ENCODE measurements at places on chromosomes 1 and 21.

DNA sequence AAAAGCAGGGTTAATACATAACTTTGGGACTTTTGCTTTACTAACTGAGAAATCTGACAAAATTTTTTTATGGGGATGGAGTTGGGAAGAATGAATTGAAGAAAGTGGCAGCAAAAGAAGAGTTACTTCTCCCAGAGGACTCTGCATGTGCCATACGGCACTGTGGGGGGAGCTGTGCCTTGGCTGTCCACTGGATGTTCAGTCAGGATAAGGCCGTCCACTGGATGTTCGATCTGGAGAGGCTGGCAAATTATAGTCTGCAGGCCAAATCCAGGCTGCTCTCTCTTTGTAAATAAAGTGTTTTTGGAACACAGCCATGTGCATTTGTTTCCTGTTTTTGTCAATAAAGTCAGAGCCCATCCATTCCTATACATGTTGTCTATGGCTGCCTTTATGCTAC is 4.5 kb upstream of the MAP3K7CL start:
- DNase-seq, result no peak

DNA sequence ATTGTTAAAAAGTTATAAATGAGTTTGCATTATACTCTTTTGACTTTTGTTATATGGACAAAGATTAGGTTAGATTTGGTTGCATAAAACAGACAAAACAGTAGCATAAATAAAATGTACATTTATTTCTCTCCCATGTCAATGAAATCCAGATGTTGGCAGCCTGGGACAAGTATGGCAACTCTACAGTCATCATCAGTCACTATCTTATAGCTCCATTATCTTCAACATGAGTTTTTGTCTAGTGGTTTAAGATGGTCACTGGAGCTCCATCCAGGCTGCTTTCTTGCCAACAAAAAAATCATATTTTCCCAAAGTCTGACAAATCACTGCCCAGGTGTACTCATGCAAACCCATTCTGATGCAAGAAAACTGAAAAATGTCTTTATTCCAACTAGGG is 83.8 kb downstream of the CD58 start:
- DNase-seq, result no peak

- no peak for DNase-seq
Observed at GRCh38 chr21:31107871-31108270, 69.6 kb upstream of the KRTAP19-8 start.

DNA sequence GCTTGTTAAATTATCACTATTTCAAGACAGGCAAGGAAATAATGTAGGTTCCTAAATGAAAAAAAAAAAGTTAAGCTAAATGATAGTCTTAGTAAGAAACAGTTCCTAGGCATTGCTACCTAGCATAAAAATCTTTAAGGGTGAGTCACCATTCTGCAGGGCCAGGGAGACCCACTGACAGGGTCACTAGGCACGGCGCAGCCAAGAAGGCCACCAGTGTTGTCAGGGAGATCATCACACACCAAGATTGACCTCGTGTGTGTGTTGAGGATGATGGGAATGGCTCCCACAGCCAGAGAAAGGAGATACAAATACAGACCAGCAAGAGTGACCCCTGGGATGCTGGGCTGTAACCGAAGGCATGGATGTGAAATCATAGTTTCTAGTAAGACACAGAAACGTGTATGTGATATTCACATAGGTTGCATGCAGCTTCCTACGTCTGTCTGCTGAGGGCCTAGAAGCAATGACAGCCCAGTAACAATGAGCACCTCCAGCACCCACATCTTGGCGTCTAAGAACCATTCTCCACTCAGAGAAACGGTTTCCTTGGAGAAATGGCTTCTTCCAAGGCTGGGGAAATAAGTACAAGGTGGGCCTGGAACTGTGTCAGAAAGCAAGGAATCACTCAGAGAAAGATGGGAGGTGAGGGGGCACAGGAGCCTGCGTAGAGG is 29.1 kb downstream of the RIPK4 start:
- DNase-seq, result no peak

- no peak for DNase-seq
Observed at GRCh38 chr1:235503403-235504121, 690 bp downstream of the B3GALNT2 start.

DNA sequence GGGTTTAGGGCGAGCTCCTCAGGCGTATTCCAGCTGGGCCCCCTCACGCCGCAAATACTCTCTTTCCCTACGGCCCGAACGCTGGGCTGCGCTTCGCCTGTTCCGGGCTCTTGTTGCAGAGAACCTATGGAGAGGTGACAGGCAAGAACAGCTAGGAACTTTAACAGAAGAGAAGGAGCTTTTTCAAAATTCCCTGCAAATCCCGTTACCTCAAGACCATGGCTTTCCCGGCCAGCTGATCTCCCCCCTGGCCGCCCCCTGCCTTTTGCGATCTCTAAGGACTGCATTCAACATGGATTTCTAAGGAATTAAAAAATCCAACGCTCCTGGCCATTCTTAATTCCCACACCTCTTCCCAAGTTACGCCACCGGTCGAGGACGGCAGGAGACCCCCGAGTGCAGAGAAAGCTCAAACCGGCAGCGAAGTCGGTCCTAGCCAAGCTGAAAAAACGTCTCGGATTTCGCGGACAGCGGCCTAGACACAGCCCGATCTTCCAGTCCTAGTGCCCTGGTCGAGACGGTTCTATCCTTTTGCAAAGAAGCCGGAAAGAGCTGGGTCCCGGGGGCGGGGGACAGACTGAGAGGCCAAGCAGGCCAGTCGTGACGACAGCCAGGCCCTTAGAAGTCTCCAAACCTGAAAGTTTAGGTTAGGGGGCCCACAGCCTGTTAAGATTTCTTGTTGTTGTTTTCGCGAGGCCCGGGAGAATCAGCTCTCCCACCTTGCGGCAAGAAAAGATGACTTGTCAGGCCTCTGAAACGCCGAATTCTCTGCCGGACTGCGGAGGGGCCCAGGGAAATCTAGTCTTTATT is 1.1 kb upstream of the TBX15 start:
- DNase-seq, result no peak

DNA sequence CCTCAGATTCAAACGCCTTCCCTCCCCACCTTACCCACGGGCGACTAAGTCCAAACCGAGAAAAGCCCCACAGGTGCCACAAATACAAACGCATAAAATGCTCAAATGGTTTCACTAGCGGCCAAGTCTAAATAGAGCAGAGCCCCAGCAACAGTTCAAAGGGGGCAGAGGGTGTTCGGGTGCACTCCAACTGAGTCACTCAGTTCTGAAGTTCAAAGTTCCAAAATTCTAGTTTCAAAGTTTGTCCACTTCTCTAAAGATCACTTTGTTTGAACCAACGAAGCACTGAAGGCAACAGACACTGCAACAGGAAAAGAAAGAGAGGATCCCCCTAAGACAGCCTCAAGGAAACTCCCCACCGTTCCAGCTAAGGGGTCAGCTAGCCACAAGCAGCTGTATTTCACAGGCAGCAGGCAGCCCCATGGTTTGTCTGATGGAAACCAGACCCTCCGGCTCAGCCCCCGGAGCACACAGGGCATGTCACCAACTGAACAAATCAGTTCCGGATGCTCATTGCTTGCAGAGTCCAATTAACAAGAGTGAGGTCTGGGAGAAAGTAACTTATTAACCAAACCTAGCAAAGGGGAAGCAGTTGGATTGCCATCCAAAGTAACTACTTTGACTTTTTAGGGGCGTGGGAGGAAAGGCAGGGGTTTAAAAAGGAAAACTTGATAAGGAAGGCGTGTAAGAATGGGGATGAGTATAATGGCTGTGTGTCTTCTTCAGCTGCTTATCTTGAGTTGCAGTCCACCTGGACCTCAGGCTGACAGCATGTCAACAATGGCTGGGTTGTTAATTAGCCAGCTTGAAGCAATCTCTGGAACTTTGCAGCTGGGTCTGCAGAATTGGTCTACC is 1423.9 kb upstream of the PRMT6 start:
- DNase-seq, result no peak

DNA sequence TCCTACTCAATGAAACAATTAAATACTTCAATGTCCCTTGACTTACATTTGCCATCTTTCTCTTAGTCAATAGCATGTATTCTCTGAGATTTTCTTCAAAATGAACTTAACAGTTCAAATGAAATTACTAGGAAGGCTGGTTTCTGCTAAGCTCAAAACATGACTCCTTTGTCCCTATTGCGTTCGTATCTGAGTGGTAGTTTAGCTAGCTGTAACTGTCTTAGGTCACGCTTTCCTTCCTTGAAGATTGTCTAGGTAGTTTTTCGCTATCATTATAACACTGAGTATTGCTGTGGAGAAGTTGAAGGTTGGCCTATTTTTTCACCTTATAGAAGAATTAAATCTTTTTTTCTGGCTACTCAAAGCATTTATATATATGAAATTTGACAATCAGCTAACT is 1535.2 kb downstream of the PLA2G4A start:
- DNase-seq, result no peak

DNA sequence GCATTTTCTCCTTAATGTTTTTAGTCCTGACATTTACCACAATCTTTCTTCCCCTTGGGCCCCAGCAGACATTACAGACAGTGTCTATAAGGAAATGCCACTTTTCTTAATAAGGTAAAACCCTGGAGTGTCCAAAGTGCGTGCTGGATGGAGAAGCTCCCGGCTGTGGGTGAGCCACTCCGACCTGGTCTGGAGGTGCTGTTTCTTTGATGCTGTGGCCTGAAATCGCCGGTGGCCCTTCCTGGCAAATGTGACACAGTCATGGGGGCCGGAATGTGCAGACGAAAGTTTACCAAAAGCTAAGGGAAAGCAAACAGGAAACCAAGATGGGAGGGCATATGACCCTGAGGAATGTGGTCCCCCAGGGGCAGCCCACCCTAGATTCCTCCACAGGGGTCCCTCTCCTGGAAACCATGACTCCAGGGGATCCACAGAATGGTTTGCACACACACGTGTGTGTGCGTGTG is 77.9 kb downstream of the FHAD1 start:
- no peak for DNase-seq

- DNase-seq, result no peak
Observed at GRCh38 chr1:166843769-166844596, 4.7 kb downstream of the POGK start.

GRCh38 chr1:234659538-234659937 is 49.6 kb upstream of the IRF2BP2 start:
- no peak for DNase-seq

- DNase-seq, result no peak
Observed at GRCh38 chr1:100461222-100461621, 76.7 kb upstream of the GPR88 start.

- DNase-seq, result no peak
Observed at GRCh38 chr1:39829791-39830533, 41.3 kb upstream of the BMP8B start.

- DNase-seq, result no peak
Observed at GRCh38 chr1:54199151-54199764, 572 bp downstream of the CYB5RL start.

DNA sequence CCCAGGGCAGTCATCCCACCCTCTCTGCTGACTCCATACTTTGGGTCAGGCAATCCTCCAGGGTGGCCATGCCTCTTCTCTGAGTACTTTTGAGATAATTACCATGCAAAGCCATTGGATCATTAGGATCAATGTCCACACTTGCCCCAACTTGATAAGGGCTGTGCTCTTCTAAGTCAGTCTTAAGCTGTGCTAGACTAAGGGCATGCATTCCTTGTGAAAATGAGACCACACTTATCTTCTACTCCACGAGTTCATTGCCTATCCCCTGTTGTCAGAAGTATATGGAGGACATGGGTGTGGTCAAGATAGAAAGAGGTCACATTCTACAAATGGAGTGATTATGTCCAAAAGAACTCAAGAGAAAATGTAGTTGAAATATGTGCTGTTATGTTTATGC is 18.9 kb upstream of the SSX2IP start:
- no peak for DNase-seq

DNA sequence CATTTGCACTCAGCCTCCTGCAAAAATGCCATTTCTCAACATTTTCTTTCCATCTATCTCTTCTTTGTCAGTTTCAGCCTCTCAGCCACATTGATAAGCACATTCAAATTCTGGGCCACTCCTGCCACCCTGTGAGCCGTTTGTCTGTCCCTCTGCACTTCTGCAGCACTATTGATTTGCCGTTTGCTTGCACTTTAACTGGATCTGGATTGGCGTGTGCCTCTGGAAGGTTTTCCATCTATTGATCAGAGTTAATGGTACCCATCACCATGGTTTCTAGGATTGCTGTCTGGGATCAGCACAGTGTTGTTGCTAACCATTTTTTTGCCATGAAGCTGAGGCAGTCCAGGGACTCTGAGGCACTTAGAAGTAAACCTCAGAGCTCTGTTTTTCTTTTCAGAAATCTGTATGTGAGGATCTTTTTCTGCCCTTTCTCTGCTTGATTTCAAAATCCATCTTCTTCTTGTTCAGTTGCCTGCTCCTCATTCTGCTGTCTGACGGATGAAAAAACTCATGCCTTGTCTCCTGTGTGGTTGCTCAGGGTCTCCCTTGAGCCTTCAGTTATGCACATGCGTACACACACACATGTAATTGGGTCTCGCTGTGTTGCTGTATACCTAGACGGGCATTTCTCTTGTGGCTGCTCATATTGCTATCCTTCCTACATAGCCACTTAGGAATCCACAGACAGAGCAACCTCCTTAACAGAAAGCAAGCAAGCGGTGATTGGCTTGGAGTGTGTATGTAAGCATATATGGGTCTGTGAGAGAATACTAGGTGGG is 67.9 kb downstream of the NOS1AP start:
- DNase-seq, result no peak

- no peak for DNase-seq
Observed at GRCh38 chr1:108149796-108150467, 50.2 kb downstream of the SLC25A24 start.

DNA sequence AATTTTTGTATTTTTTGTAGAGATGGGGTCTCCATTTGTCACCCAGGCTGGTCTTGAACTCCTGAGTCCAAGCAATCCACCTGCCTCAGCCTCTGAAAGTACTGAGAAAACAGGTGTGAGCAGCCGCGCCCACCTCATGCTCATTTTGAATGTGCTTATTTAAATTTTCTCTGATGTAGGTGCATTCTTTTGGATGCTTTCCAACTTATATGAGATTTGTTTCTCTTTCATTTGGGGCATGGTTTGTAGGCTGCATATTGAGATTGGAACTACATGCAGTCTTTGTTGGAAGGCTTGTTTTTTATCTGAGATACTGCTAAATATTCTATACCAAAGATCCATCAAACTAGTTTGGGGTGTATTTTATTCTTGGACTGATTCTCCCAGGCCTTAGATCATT is 81.0 kb upstream of the IVNS1ABP start:
- no peak for DNase-seq
